ENCODE measurements at places on chromosomes 3 and 15.

GRCh38 chr15:94230883-94231722 is at the start of gene MCTP2:
Gene MCTP2, plus strand, starts transcription at chr15:94231561. Its CDS starts 66,705 bp downstream, at chr15:94298266.
- peak; percentile 68 for DNase-seq

DNA sequence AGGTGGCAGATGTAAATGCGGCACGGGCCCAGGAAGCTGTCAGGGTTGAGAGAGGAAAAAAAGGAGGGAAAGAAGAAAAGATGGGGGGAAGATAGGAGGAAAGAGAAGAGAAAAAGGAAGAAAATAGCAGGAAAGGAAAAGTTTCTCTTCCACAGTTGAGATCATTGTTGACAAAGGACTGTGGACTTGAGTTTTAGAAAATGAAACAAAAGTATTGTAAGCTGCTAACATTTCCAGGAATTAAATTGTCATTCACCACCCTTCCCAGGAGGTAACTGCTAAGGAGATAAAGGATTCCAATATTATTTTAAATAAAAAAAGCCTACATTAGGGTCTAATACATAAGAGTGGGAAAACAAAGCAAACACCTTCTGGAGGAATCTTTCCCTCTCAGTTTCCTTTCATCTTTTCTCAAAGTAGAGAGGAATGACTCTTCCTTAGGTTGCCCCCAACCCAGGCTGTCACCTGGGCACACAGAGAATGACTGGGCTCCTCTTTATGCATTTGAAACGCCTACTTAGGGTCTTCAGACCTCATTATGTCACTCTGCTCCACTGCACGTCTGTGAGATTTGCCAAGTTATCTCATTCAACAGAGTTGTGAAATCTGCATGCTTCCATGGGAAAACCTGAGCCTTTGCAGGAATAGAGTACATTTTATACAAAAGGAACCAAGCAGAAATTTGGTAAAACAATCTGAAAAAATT is 194.0 kb downstream of the TNIK start:
- DNase-seq, result no peak

DNA sequence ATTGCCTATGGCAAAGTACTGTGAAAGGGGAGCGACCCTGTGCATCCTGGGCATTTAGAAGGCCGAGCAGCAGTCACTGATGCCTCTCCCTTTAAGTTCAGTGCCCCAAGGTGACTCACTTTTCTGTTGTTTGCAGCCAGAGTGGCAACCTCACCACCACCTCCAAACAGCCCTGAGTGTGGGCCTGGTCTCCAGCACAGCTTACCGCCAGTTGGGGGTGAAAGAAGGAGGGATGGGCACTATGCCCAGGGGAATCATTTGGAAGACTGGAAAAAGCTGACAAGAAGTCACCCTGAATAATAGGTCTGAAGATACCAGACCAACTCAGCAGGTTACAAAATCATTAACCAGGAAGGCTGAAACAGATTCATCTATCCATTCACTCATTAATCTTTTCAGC is 571.8 kb downstream of the EPHB1 start:
- no peak for DNase-seq

GRCh38 chr3:27487383-27487782 is 3.2 kb upstream of the SLC4A7 start:
- no peak for DNase-seq

DNA sequence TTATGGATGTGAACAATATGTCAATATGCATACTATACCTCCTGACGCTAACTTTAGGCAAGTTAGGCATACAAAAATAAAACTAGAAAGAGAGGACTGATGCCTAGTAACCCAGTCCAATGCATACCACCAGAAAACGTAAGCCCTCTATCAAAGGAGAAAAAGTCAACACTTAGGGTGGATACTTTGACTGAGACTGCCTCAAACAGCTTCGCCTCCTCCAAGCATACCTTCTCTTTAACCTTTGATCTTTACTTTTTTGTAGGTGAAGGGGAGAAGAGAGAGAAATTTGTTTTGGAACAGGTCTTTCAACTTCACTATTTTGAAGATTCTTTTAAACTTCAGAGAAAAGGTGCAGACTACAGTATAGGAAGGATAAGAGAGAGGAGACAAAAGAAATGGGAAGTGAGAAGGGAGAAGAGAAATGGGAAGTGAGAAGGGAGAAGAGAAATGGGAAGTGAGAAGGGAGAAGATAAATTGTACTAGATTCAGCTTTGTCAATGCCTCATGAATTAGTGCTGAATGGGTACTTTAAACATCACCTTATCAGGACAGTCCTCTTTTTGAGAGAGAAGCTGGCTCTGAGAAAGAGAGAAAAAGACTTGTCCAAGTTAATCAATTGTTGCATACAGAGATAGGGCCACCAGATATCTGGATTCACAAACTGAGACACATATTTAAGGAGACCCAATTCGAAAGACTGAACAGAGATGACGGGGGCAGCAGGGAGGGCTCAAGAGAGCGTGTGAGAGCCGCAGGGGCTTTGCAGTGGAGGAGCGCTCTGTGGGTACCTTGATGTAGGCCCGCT is 1.0 kb downstream of the P3H2 start:
- no peak for DNase-seq

DNA sequence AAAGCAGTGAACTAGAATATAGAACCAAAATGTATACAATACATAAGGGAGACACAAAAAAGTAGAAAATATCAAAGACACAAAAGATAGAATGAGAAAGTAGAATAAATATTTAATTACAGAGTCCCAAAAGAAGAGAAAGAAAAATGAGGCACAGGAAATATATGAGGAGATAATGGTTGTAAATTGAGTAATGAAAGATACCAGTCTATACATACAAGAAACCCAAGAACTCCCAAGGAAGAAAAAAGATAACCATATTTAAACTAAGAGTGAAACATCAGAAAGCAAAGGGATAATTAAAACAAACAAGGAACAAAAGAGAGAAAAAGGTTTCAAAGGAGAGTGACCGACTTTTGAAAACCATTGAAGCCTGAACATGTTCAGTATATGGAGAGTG is 47.3 kb downstream of the CPEB1 start:
- no peak for DNase-seq

GRCh38 chr3:31039145-31039544 is 144.7 kb upstream of the GADL1 start:
- no peak for DNase-seq

- no peak for DNase-seq
Observed at GRCh38 chr15:41019174-41019573, 65.9 kb downstream of the CHAC1 start.

DNA sequence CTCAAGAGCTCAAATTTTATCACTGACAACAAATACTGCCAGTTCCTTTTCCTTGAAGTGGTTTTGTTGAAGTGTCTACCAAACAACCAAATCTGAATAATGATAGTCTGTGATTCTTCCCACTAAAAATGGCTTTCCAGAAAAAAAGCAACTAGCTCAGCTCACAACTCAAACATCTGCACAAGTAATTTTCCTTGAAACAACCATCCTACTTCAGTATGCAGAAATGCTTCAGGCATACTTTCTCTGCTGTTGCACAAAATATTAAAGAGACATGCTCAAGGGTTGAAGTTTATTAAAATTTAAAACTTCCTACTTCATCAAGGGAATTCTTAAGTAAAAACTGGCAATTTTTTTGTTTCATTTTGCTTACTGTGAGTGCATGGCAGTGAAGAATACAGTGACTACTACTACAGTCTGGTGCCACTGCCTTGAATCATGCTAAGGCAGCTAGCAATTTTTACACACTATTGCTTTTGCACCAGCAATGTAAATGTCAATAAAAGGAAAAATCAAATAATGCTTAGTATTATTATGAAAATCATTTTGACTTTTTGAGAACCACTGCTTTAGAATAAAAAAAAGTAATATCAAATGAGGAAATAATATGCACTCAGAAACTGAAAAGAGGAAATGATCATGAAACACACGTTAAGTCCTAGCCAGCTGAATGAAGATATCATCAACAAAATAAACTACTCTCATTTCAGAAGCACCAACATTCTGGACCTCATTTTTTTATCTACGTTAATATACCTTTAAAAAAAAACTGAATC is 33.6 kb downstream of the VPS13C start:
- no peak for DNase-seq

- no peak for DNase-seq
Observed at GRCh38 chr3:30024466-30024865, 581.9 kb upstream of the TGFBR2 start.

DNA sequence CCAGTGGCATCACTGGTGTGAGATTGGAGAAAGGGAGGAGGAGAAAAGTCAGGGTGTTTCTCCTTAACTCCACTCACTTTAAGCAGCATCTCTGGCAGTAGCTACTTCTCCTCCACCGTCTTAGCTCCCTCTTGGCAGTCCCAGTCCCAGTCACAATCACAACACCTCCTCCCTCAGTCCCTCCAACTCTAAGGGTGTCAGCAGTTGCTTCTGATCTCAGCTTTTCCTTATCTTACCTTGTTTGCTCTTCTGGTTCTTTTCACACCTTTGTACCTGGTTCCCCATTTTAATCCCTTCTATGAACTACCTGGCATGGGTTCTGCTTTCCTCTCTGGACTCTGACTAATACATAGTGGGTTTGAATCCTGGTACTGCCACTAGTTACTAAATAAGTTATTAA is 188.3 kb upstream of the CTDSPL start:
- DNase-seq, result no peak

GRCh38 chr3:16151109-16151508 is 23.4 kb upstream of the GALNT15 start:
- no peak for DNase-seq

GRCh38 chr3:58880182-58880581 is 169.6 kb downstream of the CFAP20DC start:
- no peak for DNase-seq

GRCh38 chr15:90837094-90837493 is 31.3 kb upstream of the FURIN start:
- no peak for DNase-seq

- DNase-seq, result no peak
Observed at GRCh38 chr15:63509056-63509954, 4.9 kb downstream of the USP3 start.

GRCh38 chr3:7876741-7877297 is 624.8 kb upstream of the LMCD1 start:
- DNase-seq, result no peak

- DNase-seq, result no peak
Observed at GRCh38 chr15:96422125-96422524, 91.6 kb downstream of the NR2F2 start.

- DNase-seq, result no peak
Observed at GRCh38 chr3:107662586-107662985, 139.8 kb downstream of the BBX start.

GRCh38 chr3:170563712-170564423 is 22.0 kb downstream of the SLC7A14 start:
- DNase-seq, result no peak

GRCh38 chr3:20235796-20236195 is 49.8 kb upstream of the SGO1 start:
- no peak for DNase-seq

DNA sequence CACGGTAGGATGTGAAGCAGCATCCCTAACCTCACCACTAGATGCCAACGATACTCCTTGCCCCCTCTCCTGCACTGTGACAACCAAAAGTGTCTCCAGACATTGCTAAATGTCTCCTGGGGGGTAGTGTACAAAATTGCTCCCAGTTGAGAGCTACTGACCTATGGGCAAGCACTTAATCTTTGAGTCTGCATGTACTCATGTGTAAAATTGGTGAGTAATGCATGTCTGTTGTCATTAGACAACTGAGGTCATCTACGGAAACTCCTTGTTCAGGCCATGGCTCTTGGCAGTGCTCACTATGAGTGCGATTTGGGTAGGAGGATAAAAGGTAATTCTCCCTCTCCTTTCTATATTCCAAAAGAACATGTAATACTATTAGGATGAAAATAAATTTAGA is 29.2 kb downstream of the PDHB start:
- DNase-seq, result no peak

GRCh38 chr3:123951522-123952447 is 9.2 kb downstream of the CCDC14 start:
- DNase-seq, result no peak

DNA sequence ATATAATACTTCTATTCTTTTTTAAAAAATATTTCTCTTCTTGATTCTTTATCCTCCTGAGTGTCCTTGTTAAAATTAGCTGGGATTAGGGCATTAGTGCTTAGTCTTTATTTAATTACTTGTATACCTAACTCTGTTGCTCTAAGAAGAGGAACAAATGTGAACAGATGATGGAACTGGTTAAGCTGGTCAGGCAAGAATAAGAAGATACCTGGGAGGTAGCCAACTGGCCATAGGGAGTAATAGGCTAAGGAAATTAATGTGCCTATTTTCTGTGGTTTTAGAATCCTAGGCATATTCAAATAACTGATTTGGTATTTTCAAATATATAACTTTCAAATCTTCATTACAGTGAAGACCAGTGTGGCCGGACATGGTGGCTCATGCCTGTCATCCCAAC is 54.4 kb downstream of the EIF3J start:
- no peak for DNase-seq

GRCh38 chr15:85752124-85752475 is 42.6 kb downstream of the KLHL25 start:
- no peak for DNase-seq

- DNase-seq, result no peak
Observed at GRCh38 chr15:80832686-80833085, 53.5 kb downstream of the CEMIP start.

- DNase-seq, result no peak
Observed at GRCh38 chr3:61448378-61448777, 113.0 kb upstream of the PTPRG start.

DNA sequence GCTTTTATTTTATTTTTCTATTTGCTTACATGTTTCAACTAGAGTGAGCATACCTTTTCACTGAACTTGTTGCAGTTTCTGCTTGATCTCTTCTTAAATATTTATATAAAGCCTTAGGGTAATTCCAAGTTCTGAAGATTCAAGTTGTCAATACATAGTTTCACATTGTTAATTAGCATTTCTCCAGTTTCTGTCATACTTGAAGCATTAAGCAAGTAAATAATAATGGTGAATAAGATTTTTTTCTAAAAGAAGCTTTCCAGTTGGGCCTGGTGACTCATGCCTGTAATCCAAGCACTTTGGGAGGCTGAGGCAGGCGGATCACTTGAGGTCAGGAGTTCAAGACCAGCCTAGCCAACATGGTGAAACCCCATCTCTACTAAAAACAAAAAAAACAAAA is 53.9 kb downstream of the CALML4 start:
- DNase-seq, result no peak

DNA sequence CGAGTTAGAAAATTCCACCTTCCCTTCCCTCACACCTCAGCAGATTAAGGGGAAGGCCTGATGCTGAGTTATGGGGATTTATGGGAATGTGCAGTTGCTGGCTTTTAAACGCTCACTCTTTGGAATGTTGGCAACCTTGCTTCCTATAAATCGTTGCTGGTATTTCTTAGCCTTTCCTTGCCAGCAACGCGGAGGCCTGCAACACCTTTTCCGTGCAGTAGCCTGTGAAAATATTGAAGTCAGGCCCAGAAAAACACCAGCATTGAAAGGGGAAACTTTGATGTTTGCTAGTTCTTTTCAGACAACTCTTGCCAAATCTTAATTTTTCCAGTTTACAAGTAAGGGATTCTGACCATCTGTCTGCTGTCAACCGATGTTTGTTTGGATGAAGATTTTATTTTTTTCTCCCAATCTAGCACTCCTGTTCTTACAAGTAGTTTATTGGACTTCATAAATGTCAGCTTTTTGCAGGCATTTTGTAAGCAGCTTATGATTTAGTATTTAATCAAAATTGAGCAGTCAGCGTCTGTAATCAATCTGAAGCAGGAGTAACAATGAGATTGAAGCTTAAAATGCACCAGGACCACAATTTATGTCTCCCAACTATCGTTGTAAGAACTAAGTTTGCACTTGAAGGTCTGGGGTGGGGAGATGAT is 251.0 kb downstream of the RPLP1 start:
- no peak for DNase-seq

GRCh38 chr15:86001200-86001599 is 78.5 kb upstream of the AGBL1 start:
- no peak for DNase-seq

GRCh38 chr3:134803051-134803505 is 8.0 kb downstream of the EPHB1 start:
- DNase-seq, result no peak

GRCh38 chr15:60912984-60913697 is 316.0 kb downstream of the RORA start:
- DNase-seq, result no peak

Data from activated CD4-positive, alpha-beta T cell treated with anti-CD3 and anti-CD28 coated beads for 1 hour (primary cell).